ENCODE measurements at places on chromosomes 3 and 15.

DNA sequence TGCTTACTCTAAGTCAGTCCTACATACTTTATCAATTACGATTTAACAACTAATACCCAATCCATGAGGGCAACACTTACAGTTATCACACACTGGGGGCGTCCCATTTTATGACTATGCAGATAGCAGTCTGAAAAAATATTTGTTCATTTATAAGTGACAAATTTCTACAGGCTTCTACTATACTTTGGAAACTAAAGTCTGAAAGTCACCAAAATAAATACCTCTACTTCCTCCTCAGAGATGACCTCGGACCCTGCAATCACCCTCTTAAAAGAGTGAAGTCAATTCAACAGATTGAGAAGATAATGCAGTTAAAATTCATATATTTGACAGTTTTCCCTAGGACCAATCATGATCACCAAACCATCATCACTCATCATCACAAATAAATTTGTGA is 76.6 kb downstream of the GSK3B start:
- DNase-seq = peak; percentile 6

DNA sequence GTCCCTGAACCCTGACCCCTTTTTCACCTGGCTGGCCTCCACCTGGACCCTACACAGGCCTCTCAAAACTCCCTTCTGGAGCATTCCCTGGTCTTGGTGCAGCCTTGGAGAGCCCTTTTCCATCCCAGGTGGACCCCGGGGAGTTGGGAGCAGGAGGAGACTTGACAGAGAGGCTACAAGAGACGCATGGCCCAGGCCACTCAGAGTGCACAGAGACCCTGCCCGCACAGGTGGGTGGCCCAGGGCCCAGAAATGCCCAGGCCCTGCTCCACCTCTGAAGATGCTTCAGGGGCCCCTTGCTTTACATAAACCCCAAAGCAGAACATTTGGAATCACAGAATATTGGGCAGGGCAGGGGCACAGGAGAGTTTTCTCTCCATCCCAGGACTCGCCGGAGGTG is 34.4 kb downstream of the CYP11A1 start:
- no peak for DNase-seq

DNA sequence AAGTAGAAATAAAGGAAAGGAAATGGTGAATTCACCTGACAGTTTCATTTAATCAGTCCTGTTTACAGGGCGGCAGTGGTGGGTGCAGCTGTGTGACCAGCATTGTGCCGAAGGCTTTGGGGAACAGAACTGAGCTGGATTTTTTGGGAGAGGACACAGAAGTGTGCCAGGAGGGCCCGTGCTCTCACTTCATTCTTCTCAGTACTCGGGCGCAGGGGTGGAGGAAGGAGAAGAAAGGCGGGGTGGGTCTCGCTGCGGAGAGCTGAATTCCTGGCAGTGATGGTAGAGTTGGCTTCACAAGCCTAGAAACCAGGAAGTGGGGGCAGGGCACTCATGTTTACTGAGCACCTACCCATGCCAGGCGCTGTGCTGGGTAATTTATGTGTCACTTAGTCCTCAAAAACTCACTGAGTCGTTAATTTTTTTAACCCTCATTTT is 64.6 kb downstream of the CRTC3 start:
- peak; percentile 25 for DNase-seq

- DNase-seq = no peak
Measured at GRCh38 chr3:72379500-72380187, 468.6 kb downstream of the SHQ1 start.

DNA sequence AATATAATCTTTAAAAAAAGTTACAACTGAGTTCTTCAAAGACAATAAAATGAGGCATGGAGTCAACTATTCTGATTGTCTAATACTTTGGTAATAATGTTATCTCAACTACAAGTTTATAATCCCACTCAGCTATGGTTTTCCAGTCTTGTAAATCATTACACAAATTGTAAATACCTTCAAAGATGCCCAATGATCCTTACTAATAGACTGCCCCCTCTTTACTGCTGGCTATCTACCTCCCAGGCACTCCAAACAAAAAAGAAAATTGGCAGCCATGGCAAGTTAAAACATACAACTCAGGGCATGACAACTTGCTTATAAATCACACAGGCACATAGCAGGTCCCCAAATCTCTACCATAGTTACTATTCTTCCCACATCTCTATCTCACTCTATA is 58.5 kb downstream of the ZNF280D start:
- no peak for DNase-seq

- no peak for DNase-seq
Measured at GRCh38 chr3:180804916-180805315, 107.6 kb upstream of the FXR1 start.

DNA sequence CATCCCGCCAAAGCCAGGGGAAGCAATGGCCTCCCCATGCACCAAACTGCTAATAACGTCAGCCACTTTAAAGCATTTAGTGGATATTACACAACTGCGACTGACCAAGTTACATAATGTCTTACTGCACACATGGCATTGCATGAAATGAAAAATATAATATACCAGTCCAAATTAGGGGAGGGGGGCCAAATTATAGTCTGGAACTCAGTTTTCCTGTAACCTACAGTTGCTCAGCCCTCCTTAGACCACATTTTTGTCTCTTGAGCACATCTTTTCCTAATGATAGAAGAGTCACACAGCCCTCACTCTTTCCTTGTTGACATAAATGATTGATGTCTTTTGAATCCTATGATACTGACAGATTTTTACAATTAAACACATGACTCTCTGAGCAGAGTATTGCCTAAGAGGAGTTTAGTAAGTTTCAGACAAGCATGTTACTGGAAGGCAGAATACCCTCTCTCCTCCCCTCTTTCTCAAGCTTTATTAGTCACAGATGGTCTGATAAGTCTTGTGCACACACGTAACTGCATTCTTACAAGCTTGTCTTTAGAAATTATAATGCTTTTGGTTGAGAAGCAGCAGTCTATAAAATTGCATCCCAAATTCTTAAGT is 1.1 kb upstream of the PLD1 start:
- peak; percentile 84 for DNase-seq

DNA sequence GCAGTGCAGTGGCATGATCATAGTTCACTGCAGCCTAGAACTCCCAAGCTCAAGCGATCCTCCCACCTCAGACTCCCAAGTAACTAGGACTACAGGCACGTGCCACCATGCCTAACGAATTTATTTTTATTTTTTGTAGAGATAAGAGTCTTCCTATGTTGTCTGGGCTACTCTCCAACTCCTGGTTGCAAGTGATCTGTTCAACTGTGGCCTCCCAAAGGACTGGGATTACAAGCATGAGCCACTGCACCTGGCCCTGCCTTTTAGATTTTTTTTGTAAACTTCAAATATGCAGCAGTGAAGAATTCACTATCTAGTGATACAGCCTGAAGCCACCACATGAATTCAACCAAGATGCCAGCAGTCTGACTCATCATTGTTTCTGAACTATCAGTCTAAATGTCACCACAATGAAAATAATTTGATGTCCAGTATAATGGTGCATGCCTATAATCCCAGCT is 32.7 kb downstream of the UBXN7 start:
- DNase-seq = peak; percentile 63

DNA sequence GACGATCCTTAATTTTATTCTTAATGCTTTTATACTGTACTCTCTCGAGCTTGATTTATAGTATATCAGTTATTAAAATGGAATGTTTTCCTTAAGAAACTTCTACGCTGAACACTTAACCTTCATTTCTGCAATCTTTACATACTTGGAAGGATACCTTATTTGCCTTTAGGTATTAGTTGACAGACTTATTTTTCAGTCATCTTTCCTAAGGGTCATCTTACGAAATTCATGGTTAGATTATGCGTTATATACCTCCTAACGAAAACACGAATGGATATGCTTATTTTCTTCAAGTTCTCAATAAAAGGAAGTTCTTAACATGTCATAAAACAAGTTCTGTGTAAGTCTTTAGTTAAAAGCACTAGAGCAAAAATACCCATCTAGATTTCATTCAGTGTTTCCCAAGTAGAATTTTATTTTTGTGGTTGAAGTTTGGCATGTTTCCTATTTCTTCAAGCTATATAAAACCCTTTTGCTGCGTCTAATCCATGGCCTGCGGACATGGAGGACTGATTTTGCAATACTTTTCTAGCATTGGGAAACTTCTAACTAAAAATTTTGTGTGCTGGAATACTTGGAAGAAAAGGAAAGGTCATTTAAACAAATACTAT is 231.3 kb downstream of the TP63 start:
- DNase-seq = no peak

GRCh38 chr3:62281726-62282125 is 91.6 kb downstream of the FEZF2 start:
- DNase-seq = no peak

GRCh38 chr15:26101443-26101842 is 238.3 kb upstream of the ATP10A start:
- no peak for DNase-seq

- DNase-seq = no peak
Measured at GRCh38 chr3:38003817-38004414, 13.3 kb downstream of the VILL start.

DNA sequence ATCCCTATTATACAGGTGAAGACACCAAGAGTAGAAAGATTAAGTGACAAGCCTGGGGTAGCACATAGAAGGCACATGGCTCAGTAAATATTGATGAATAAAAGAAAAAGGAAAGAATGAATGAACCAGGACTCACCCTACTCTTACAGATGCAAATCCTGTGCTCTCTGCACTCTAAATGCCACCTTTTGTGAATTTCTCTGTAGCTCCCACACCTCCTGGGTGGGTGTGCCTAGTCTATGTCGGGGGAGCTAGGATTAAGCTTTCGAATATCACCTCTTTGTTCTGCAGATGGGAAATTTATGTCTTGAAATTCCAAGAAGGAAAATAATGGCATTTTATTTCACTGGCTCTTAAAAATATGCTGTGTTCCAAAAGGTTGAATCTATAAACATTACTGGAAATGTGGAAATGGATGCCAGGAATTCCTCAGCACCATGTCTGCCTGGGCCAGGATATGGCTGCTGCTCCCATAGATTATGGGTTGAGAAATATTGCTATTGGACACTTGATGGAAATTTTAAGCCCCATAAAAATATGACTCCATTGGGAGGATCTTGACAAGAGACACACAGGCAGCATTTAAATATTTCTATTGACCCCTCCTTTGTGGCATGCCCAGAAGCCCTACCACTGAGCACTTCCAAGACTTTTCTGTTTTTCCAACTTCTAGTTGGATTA is 43.3 kb downstream of the CCNB2 start:
- DNase-seq = no peak

GRCh38 chr15:35141743-35142471 is 56.8 kb upstream of the NANOGP8 start:
- DNase-seq = peak; percentile 27

- no peak for DNase-seq
Measured at GRCh38 chr3:133548090-133548489, 25.4 kb upstream of the CDV3 start.

Data from erythroblast (primary cell).